ENCODE measurements at places on chromosomes 11 and 22.

- DNase-seq, result no peak
These were observed 138.1 kb downstream of the SLC1A2 start for GRCh38 chr11:35281169-35281688.

GRCh38 chr22:28358312-28358711 is 321.3 kb downstream of the TTC28 start:
- DNase-seq, result no peak

DNA sequence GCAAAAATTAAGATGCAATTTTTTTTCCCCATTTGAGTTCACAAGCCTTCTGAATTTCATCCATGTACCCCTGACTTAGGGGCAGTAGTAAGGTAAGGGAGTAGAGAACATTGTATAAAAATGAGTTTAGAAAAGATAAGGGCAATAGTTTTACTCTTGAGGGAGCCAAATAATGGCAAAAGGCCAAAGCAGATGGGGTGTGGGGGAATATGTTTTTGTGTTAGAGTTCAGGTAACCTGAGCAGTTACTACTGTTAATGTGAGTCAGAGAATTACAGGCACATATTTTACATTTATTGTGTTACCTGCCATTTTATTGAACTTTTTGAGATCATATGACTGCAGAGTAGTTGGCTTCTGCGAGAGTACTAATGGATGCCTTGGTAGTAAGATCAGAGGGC is 3.1 kb downstream of the EED start:
- no peak for DNase-seq

- no peak for DNase-seq
These were observed at the start of gene RDX for GRCh38 chr11:110296226-110297075. Gene RDX (minus strand): TSS chr11:110296614. CDS start chr11:110279692, 16,922 bp downstream.

DNA sequence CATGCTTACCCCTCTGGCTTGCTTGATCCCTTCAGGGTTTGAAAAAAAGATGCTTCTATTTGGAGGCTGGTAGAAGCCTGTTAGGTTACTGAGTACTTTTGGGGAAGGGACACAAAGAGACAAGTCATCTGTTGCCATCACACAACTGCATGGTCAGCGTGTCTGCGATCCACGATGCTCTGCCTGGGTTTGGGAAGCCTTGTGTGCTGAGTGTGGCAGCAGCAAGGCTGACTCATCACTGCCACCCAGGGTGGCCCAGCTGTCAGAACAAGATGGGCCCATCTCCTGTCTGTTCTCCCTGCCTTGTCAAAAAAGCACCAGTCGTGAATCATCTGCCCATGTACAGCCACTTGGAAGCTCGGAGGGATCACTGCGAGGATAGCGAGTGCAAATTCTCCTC is 26.2 kb downstream of the UBASH3B start:
- DNase-seq, result no peak
